Sigmoid colon (tissue), 7 donors: ENCODE measurements at places on chromosomes 6 and 20. TPM values are rescaled to one million over a fixed set of nuclear protein-coding genes. Genes with fewer than 3 reads are reported as not detected.

Gene MLIP
- total RNA-seq: 0.71 TPM

Gene ADAT2
- total RNA-seq: 2.5 TPM

Gene BPIFB2
- total RNA-seq: not detected

Gene SMPDL3A
- 9.5 TPM for total RNA-seq

Gene GPR63
- total RNA-seq: 1.8 TPM

Gene TRAPPC3L
- not detected for total RNA-seq

Gene GPR6
- not detected for total RNA-seq

- peak; percentile 83 for DNase-seq
Measured at GRCh38 chr20:44643596-44644229, 7.8 kb downstream of the ADA start.

- no peak for DNase-seq
Measured at GRCh38 chr20:56806952-56807517, 177.9 kb downstream of the TFAP2C start.

GRCh38 chr6:64502801-64503200 lies 867.2 kb downstream of the PHF3 start:
- DNase-seq: no peak

GRCh38 chr6:127748290-127748689 lies 152.6 kb downstream of the THEMIS start:
- no peak for DNase-seq

- no peak for DNase-seq
Measured at GRCh38 chr6:160750276-160750689, 48.2 kb downstream of the PLG start.

DNA sequence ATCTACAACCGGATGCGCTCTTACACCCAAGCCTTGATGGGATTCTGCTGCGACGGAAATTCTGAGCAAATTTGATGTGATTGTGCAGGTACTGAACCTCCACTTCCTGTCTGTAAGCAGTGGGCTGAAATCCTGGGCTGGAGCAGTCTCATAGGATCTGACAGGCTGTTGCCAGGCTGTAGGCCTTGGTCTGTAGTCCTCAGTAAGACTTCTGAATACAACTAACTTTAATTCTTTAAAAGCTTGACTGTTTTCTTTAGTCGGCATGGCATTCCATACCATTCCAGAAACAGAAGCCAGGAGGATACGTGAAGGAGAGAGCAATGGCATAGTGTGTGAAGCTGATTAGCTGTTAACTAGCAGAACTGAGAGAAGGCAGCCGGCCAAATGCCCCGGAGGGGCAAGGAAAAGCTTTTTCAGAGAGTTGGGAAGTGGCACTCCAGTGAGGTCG lies 68.3 kb downstream of the ADTRP start:
- DNase-seq: no peak

GRCh38 chr6:19842030-19842615 lies 5.0 kb downstream of the ID4 start:
- DNase-seq: no peak

GRCh38 chr20:4794846-4795245 lies 73.1 kb downstream of the PRND start:
- no peak for DNase-seq

DNA sequence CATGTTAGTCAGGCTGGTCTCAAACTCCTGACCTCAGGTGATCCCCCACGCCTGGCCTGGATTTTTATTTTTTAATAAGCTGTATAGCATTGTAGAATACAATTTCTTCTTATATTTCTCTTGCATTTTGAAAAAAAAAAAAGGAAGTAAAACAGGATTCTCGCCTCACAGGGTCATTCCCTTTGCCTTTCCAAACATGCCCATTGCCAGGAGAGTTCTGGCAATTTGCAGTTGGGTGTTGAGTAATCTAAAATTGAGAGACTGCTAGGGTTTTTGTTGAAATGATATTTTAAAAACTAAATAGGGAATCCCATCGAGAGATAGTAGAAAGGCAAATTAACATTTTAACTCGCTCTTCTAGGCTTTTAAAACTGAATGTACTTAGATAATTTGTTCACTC lies 196.1 kb downstream of the JARID2 start:
- DNase-seq: no peak

DNA sequence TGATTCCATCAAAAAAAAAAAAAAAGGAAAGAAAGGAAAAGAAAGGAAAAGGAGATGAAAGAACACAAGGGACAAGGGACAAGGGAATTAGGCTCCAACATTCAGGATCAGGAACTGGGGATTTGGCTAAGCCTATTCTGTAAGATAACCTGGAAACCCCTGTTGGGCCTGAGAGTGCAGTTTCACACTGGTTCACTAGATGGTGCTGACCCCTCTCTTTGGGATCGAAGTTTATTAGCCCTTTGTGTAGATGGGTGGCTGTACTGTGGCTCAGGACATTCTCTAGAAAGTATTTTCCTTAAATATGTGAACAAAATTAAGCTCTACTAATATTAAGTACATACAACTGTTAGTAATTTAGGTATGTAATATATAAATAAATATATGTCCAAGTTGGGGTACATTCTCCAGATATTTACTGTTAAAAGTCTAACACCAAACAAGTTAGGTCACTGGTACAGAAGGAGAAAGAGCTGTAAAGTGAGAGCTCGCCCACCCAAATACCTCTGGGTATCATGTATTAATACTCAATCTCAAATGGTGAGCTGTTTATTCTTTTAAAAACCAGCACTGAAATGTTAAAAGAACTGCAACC lies 6.3 kb downstream of the OR2A4 start:
- DNase-seq: no peak

- no peak for DNase-seq
Measured at GRCh38 chr6:4962905-4963304, 40.9 kb downstream of the RPP40 start.

DNA sequence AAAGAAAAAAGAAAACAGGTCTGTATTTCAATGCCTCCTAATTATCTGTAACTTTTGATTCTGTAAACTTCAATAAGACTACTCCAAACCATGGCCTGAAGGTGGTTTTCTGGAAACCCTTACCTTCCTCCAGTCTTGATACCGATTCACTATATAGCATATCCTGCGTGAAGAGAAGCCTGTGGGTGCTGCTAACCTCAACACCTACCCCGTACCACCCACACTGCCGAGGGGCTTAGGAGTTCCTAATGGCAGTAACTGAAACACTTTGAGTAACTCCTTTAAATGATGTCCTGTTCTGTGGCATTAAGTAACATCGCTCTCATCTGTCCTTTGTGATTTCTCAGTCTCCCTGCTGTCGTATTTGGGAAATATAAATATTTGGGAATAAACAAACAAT lies 104.5 kb upstream of the CARMIL1 start:
- no peak for DNase-seq

- DNase-seq: no peak
Measured at GRCh38 chr6:101876431-101876830, 482.9 kb downstream of the GRIK2 start.

DNA sequence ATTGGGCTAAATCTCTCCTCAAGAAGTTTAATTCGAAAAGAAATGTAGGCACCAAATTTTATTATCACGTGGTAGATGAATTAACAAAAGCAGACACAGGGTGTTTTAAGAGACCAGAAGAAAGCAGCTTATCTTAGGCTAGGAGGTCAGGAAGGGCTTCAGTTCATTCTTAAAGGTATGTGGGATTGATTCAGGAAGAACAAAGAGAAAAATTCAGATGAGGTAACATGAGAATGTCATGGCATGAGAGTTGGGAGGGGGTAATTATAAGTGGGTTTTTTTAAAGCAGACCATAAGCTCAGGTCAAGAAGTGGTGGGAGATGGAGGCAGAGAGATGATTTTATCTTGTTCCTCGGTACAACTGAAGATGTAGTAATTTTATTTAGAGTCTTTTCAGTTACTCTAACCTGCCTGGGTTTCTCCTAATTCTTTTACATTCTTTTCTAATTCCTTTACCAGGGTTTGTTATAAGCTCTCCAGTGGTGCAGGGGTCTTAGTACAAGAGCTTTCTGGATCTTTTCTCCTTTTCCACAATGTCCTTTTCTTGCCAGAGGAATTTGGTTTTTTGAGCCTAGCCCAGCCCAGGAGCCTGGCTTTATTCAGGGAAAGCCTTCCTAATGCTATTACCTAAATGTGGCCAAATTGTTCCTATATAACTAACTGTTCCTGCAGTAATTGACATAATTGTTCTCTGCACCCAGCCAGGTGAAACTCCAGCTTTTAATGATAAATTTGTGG lies 474.1 kb upstream of the BTBD3 start:
- no peak for DNase-seq

GRCh38 chr6:70725817-70726415 lies 58.2 kb downstream of the SMAP1 start:
- no peak for DNase-seq
